ENCODE measurements at places on chromosomes 3 and 15. TPM values are rescaled to one million over a fixed set of nuclear protein-coding genes. Genes with fewer than 3 reads are reported as not detected.

DNA sequence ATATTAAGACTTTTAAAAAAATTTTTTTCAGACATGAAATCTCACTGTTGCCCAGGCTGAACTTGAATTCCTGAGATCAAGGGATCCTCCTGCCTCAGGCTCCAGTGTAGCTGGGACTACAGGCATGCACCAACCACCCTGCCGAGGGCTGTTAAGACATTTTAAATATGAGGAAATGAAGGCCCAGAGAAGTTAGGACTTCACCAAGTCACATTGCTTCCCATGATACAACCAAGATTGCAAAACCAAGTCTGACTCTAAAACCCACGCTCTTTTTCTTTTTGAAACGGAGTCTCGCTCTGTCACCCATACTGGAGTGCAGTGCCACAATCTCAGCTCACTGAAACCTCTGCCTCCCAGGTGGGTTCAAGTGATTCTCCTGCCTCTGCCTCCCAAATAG, 28.0 kb downstream of the PTPN9 start:
- no peaks in the 10 kb centered on the region for H3K27me3 ChIP-seq
- H3K4me3 ChIP-seq, result no peak overlapping the region
- H3K36me3 ChIP-seq, result no peaks in the 10 kb centered on the region
- H3K4me1 ChIP-seq, result peaks cover 23% of the 10 kb centered on the region

GRCh38 chr15:82647045-82647834, at the start of gene CPEB1:
Gene CPEB1, minus strand, starts transcription at chr15:82647363. Its CDS starts 18,904 bp downstream, at chr15:82628459.
- peak; percentile 50 for DNase-seq
- H3K27me3 ChIP-seq, result peaks cover 18% of the 10 kb centered on the region
- peaks cover 8% of the 10 kb centered on the region for H3K4me1 ChIP-seq
- no peaks in the 10 kb centered on the region for H3K36me3 ChIP-seq
- H3K4me3 ChIP-seq, result peak within 1 kb of the TSS; percentile 63

Gene TRH
- total RNA-seq, result not detected

Gene SNUPN
- total RNA-seq, result 13.8 TPM

Gene SAMMSON
- total RNA-seq, result not detected

All from heart left ventricle (tissue), 16 donors.